Activated CD4-positive, alpha-beta T cell treated with anti-CD3 and anti-CD28 coated beads, Interleukin-2, amount 10 ng/mL, durations not matched to agents 7 days and 5 days (primary cell): ENCODE measurements at places on chromosomes 2 and 18.
A peak's percentile ranks its signal among the peaks of the same experiment; 100 is the strongest.

DNA sequence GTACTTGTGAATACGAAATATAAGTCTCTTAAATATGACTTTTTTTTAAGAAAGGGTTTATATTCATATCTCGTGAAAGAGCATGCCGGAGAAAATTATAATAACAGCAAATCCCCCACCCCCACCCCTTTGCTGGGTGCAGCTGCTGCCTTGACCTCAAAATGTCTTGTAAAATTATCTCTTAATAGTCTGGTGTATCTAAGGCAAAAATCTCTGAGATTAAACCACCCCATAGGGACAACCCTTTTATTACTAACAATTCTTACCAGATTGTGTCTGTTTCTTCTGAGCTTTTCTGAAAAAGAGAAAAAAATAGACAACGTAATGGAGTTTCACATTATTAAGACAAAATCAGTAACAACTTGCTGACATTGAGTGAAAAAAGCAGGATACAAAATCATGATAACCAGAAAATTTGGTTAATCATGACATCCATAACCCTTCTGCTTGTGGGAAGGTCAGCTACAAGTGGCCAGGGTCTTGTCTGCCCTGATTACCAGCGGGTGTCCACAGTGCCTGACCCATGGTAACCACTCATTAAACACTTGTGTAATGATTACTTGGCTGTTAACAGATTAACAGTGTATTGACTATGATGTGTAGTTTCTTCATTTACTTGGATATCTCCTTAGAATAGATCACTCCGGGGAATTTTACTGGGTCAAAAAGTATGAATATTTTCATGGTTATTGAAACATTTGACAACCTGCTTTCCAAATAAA is 1.5 kb downstream of the STRADB start:
- DNase-seq = no peak

DNA sequence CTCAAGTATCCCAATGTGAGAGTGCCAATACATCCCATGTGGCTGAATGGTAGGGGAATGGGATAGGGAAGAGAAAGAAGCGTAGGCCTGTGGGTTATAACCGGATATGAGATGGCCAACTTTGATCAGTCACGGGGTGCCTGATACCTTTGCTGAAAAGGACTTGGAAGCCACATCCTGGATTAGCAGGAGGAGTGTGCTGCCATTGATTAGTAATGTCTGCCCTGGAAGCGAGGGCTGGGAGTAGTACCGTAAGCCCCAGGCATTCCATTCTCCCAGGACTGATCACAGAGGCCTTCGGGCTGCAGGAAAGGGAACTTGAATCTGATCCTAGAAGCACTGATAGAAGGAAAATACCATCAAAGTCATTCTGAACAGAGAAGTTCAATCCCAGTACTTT is 218.5 kb downstream of the TFCP2L1 start:
- no peak for DNase-seq

- no peak for DNase-seq
Observed at GRCh38 chr2:173520918-173521317, 166.2 kb downstream of the CDCA7 start.

DNA sequence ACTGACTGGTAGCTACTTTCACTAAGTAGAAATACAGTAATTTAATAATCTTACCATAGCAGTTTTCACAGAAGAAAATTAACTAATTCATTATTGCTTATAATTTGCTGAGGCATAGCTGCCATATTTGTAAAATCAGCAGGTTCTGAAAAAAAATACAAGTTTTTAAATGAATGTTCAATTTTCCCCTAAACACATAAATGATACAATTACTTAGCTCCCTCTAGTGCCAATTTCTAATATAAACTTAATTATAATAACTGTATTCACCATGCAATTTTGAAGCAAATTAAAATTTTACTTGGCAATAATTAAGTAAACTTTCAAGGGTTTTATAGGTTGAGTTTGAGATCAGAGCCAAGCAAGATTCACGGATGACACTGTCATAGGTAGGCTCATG is 1321.6 kb upstream of the ACVR2A start:
- DNase-seq = no peak

DNA sequence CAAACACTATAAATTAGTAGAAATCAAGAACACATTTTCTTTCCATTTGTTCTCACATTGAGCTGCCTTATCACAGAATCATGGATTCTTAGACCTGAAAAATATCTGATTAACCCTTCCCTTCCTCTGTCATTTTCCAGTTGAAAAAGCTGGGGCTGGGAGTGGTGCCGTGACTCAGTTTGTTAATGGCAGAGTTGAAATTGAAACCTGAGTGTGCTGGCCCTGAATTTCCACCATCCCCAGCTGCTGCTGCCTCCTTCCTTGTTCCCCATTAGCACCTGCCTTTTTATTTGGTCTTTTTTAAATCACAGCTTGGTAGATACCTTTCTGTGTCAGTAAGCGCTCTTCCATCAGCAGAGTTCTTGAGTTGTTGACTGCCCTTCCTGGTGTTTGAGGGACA is 10.6 kb downstream of the FARP2 start:
- no peak for DNase-seq

- no peak for DNase-seq
Observed at GRCh38 chr18:55106906-55107305, 147.6 kb upstream of the CCDC68 start.

DNA sequence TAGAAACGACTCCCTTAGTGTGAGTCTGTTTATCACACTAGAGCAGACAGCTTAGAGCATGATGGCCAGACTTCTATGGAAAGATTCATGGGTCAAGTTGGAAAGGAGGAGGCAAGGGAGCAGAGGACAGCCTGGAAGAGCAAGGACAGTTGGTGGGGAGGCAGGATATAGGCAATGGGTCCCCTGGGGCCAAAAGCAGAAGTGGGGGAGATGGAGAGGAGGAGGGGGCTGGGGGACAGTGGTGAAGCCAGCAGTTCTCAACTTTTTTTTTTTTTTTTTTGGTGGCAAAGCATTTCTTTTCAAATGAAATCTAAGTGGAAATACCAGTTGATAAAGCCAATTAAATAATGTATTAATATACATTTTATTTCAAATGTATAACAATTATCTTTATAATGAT is 197.9 kb downstream of the HRH4 start:
- DNase-seq = no peak

- peak; percentile 24 for DNase-seq
Observed at GRCh38 chr2:20447437-20448245, 767 bp downstream of the RHOB start.

- DNase-seq = no peak
Observed at GRCh38 chr18:10060841-10061240, 147.0 kb downstream of the VAPA start.

DNA sequence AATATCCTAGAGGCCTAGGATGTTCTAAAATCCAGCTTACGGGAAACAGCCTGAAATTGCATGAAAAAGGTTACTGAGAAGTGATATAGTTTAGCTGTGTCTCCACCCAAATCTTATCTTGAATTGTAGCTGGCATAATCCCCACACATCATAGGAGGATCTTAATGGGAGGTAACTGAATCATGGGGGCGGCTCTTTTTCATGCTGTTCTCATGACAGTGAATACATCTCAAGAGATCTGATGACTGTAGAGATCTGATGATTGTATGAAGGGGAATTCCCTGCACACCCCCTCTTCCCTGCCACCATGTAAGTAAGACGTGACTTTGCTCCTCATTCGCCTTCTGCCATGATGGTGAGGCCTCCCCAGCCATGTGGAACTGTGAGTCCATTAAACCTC is 385.6 kb upstream of the ID2 start:
- DNase-seq = no peak

DNA sequence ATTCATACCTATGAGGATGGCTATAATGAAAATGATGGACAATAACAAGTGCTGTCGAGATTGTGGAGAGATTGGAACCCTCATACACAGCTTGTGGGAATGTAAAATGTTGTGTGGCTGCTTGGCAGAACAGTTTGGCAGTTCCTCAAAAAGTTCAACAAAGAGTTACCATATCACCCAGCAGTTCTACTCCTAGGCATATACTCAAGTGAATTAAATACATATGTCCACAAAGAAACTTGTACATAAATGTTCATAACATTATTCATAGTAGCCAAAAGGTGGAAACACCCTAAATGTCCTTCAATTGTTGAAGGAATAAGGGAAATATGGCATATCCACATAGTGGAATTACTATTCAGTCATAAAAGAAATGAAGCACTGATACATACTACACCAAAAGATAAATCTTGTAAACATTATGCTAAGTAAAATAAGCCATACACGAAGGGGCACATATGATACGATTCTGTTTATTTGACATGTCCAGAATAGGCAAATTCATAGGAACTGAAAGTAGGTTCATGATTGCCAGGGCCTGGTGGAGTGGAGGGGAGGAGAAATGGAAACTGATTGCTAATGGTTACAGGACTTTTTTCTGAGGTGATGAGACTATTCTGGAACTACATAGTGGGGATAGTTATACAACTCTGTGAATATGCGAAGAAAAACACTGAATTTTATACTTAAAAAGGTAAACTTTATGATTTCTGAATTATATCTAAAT is 92.1 kb downstream of the ADAM23 start:
- DNase-seq = no peak

DNA sequence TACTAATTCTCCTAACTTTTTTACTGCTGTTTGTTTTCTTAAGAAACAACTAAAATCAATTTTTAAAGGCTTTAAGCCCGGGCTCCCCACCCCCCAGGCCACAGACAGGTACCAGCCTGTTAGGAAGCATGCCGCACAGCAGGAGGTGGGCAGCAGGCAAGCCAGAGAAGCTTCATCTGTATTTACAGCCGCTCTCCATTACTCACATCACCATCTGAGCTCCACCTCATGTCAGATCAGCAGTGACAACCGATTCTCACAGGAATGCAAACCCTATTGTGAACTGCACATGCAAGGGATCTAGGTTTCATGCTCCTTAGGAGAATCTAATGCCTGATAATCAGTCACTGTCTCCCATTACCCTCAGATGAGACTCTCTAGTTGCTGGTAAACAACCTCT is 517.0 kb downstream of the NRXN1 start:
- no peak for DNase-seq

DNA sequence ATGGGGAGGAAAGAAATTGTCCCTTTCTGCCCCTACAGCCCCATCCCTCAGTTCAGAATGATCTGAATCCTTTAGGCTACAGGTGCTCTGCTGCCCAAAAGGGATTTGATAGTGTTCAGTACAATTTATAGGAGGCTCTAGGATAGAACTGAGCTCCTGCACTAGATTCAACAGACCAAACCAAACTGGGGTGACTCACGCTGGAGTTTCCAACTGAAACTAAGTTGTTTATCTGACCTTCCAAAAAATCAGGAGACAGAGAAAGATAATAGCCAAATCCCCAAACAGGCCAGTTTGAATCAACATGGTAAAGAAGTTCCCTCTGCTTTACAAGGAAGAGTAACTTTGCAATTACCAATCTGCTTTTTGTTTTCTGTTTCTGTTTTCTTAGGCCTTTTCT is 72.7 kb upstream of the MBOAT2 start:
- no peak for DNase-seq

GRCh38 chr2:109422071-109422757 is 191.6 kb downstream of the SEPTIN10 start:
- DNase-seq = no peak

DNA sequence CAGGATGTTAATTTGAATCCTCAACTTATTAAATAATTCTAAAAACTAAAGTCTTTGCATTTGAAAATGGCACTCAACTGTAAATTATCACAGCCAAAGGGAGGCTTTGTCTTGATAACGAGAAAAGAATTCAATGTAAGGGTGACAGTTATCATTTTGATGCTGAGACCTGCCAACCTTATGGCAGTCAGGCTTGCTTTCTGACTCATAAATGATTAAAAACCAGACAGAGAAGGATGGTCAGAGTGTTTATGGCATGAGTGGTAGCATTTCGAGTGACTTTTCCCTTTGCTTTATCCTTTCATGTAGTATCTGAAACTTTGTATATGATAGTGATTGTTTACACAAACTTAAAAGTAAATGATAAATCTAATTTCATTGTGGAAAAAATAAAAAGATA is 53.9 kb upstream of the EPC2 start:
- no peak for DNase-seq

DNA sequence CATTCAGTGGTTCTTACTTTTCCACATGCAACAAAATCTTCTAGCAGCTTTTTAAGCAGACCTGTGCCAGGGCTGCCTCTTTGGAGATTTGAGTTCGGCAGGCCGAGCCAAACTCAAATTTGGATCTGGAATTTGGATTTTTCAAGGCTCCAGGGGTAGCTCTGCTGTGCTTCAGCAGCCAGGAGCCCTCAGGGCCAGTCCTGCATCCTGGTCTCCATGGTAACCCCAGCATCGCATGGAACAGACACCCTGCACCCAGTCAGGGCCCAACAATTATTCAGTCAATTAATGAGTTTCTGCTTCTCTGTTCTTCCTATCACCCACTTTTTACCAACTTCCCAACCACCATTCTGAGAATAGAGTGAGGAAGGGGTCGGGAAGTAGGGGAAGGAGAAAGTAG is 30.0 kb downstream of the EN1 start:
- DNase-seq = no peak

GRCh38 chr18:8767340-8767739 is 62.0 kb downstream of the MTCL1 start:
- DNase-seq = no peak

DNA sequence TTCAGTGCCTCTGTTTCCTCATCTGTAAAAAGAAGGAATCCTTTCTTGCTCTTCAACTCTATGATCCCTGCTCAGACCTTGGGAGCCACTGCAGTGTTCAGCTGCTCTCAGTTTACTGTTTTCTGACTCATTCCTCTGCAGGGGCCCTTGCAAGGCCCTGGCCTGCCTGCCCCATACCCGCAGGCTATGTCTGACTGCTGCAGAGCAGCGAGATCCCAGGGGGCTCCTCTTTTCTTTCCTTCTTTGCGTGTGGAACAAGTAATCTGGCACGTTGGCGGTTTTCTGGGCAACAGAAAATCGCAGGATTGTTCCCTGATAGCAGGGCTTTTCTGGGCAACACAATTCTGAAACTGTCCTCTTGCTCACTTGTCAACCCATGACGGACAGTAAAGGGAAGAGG is 376.0 kb downstream of the DCC start:
- no peak for DNase-seq

- DNase-seq = no peak
Observed at GRCh38 chr2:186422226-186422625, 63.8 kb upstream of the ZC3H15 start.

GRCh38 chr18:78448106-78448505 is 531.5 kb upstream of the SALL3 start:
- no peak for DNase-seq

DNA sequence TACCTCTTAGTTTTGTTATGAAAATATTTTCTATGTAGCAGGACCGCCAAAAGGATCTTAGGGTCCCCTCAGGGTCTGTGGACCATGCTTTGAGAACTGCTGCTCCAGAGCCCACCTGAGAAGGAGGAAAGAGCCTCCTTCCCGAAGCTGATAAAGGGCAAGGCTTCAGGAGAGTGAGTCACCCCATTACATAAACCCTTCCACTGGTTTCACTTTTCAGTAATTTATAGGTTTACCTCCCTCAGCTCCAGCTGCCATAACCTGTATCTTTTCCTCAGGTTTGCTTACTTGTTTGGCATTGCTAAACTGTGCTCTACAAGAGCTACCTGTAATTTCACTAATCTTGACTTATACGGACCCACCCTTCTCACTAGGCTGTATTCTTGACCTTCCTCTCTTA is 6.6 kb downstream of the TTLL4 start:
- DNase-seq = no peak

- DNase-seq = no peak
Observed at GRCh38 chr18:79634593-79635426, 44.8 kb upstream of the CTDP1 start.
